Activated T-helper 17 cell treated with anti-CD3 and anti-CD28 coated beads, Interleukin-2, amount 50 U/mL, for 72 hours (primary cell): ENCODE measurements at places on chromosomes 2 and 18. TPM values are rescaled to one million over a fixed set of nuclear protein-coding genes. Genes with fewer than 3 reads are reported as not detected.

Gene AFF3
- total RNA-seq = 0.32 TPM

Gene IL1F10
- total RNA-seq = not detected

Gene APOB
- not detected for total RNA-seq

- ATAC-seq = peak; percentile 65
Measured at GRCh38 chr2:189580241-189580651, 340 bp downstream of the SLC40A1 start.

DNA sequence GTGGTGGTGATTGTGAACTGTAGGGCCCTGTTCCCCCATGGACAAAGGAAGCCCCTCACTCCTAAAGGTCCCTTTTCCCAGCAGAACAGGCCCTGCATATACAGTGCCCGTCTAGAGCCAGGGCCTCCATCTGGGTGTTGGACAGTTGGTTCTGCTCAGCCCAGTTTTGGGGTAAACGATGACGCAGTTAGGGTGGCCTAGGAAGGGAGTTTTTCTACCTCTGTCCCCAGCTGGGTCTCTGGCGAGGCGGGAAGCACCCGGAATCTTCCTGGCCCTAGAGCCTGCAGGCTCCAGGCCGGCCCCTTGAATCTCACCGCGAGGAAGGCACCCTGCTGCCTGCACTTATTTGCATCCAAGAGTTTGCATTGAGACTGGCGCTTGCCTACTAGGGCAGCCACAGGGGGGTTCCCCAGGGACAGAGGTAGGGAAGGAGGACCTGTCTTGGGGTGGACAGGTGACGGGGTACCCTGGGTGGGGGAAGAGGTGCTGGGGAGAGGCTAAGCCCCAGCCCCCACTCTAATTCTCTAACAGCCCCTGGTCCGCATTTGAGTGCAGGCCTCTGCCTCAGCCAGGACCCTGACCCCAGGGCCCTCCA lies 529 bp upstream of the MTA3 start:
- no peak for ATAC-seq

- ATAC-seq = no peak
Measured at GRCh38 chr2:128684523-128684922, 365.9 kb upstream of the HS6ST1 start.

DNA sequence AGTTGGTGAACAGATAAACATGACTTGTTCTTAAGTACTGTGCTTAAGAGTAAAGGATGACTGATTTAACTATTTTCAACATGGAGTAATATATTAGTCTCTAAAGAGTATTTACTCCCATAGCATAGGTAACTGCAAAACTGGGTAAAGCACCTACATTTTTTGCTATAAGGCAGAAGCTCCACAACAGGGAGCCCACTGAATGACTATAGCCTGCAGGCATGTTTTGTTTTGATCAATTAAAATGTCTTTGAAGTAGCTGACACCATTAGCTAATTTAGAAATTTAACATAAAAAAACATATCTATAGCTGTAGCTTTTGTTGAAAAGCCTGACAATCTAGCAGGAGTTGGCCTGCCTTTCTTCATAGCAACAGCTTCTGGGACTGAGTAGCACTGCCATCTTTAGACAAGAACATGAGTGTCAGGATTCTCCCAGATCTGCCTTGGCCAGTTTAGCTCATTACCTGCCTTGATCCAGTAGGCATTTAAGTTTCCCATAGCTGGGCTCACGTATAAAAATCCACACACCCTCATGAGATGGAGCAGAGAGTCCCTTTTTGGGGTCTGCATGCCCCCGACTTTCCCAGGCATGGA lies 1935.1 kb upstream of the PIK3C3 start:
- no peak for ATAC-seq

GRCh38 chr2:189370719-189371118 lies 70.6 kb upstream of the WDR75 start:
- no peak for ATAC-seq

- ATAC-seq = no peak
Measured at GRCh38 chr18:5417342-5417741, 121.8 kb upstream of the ZBTB14 start.

- ATAC-seq = no peak
Measured at GRCh38 chr18:13440277-13441248, 222.0 kb downstream of the LDLRAD4 start.
